ENCODE measurements at places on chromosomes 5 and 9. TPM values are rescaled to one million over a fixed set of nuclear protein-coding genes. Genes with fewer than 3 reads are reported as not detected.

Gene GPR151
- total RNA-seq = not detected

DNA sequence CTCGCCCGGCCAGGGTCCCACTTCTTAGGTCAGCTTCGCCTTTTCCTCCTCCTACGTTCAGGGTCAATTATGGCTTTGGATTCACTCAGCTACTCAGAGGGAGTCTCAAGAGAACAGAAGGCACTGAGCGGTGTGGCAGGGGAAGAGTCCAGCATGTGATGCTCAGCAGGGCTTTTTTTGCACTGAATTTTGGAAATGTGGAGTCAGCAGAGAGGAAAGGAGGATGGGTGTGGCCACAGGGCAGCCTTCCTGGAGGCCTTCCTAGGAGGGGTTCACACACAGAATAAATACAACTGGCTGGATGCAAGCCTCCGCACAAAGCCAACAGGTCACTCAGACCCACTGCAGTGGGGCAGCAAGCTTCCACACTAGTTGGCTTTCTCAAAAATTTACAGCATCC lies 4.8 kb downstream of the NAIF1 start:
- H3K36me3 ChIP-seq = no peaks in the 10 kb centered on the region
- no peak overlapping the region for H3K4me3 ChIP-seq
- DNase-seq = no peak
- peaks cover 48% of the 10 kb centered on the region for H3K4me1 ChIP-seq

- no peaks in the 10 kb centered on the region for H3K36me3 ChIP-seq
- no peak for DNase-seq
- H3K4me3 ChIP-seq = no peak overlapping the region
- no peaks in the 10 kb centered on the region for H3K27me3 ChIP-seq
- no peaks in the 10 kb centered on the region for H3K4me1 ChIP-seq
- H3K27ac ChIP-seq = no peak overlapping the region
Observed at GRCh38 chr5:6480133-6481051, 31.7 kb downstream of the UBE2QL1 start.

DNA sequence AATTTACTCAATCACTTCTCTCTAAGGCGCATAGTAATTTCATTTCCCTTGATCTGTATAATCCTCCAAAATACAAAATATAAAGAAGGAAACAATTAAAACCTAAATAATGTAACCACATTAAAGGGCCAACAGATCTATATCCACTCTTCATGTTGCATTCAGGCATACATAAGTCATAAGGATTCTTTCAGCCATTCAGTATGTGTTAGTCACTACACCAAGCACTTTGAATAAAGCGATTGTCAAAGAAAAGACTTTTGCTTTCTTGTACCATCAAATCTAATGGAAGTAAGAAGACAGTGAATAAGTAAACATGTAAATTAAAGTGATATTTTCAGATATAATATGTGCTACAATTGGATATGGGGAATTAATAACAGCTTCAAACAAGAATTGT lies 569.2 kb upstream of the PTPRD start:
- no peak for DNase-seq
- H3K27me3 ChIP-seq = no peaks in the 10 kb centered on the region
- H3K27ac ChIP-seq = no peak overlapping the region
- no peak overlapping the region for H3K4me3 ChIP-seq
- H3K4me1 ChIP-seq = no peaks in the 10 kb centered on the region

GRCh38 chr9:33025572-33026342 lies 684 bp downstream of the DNAJA1 start:
- peak; percentile 73 for DNase-seq
- no peaks in the 10 kb centered on the region for H3K27me3 ChIP-seq
- peak overlapping the region; percentile 99 for H3K27ac ChIP-seq

Gene ERAP2
- 32.5 TPM for total RNA-seq

DNA sequence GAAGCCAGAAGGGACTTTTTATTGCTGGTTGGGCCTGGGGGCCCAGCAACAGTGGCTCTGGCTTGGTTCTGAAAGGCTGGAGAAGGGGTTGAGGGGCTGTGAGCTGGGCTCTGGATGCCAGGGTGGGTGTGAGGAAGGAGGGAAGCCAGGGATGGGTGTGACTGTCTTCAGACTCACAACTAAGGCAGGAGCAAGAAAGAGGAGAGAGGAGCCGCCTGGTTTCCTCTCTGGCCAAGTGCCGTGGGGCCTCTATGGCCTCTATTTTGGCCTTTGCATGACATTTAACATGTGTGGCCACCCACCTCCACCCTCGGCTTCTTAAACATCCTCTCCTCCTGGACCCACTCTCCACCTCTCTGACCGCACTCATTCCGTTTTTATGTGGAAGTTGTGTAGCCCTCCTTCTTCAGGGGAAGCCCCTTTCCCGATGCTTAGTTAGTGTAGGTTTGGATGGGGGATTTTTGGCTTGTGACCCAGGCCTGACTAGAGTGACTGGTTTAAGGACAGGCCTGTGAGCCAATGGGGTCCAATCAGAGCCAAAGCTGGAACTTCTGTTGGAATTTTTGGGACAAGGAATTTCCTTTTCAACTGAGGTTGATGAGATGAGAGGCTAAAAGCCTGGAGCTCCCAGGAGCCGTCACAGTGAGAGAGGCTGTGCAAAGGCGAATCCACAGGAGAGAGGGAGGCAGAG lies 517.8 kb downstream of the CCDC171 start:
- DNase-seq = no peak
- H3K27me3 ChIP-seq = no peaks in the 10 kb centered on the region
- no peak overlapping the region for H3K4me3 ChIP-seq
- H3K4me1 ChIP-seq = no peaks in the 10 kb centered on the region

Gene CDKN2A
- 2.2 TPM for total RNA-seq

- peak overlapping the region; percentile 21 for H3K27ac ChIP-seq
- H3K27me3 ChIP-seq = peaks cover 14% of the 10 kb centered on the region
- DNase-seq = no peak
- H3K4me3 ChIP-seq = no peak overlapping the region
- H3K36me3 ChIP-seq = no peaks in the 10 kb centered on the region
Observed at GRCh38 chr5:132822650-132823480, 7.6 kb downstream of the SHROOM1 start.

- H3K4me3 ChIP-seq = no peak overlapping the region
- DNase-seq = no peak
- H3K27me3 ChIP-seq = no peaks in the 10 kb centered on the region
- H3K27ac ChIP-seq = no peak overlapping the region
- H3K36me3 ChIP-seq = no peaks in the 10 kb centered on the region
- H3K4me1 ChIP-seq = no peaks in the 10 kb centered on the region
Observed at GRCh38 chr5:2633992-2634391, 117.5 kb downstream of the IRX2 start.

Gene GABBR2
- not detected for total RNA-seq

Gene GRIN1
- not detected for total RNA-seq

- H3K36me3 ChIP-seq = no peaks in the 10 kb centered on the region
- no peak overlapping the region for H3K4me3 ChIP-seq
- H3K4me1 ChIP-seq = peaks cover 6% of the 10 kb centered on the region
Observed at GRCh38 chr5:125198270-125198974, 452.0 kb upstream of the ZNF608 start.

Gene KCNT1
- total RNA-seq = 0.14 TPM

- no peak for DNase-seq
- no peaks in the 10 kb centered on the region for H3K36me3 ChIP-seq
- no peaks in the 10 kb centered on the region for H3K27me3 ChIP-seq
Observed at GRCh38 chr9:138095813-138096518, 218.4 kb downstream of the CACNA1B start.

Gene OTP
- not detected for total RNA-seq

GRCh38 chr5:168612996-168613395 lies 33.8 kb upstream of the PANK3 start:
- H3K36me3 ChIP-seq = no peaks in the 10 kb centered on the region
- H3K4me1 ChIP-seq = no peaks in the 10 kb centered on the region
- H3K27ac ChIP-seq = peak overlapping the region; percentile 64
- H3K4me3 ChIP-seq = no peak overlapping the region

Gene IFNA21
- not detected for total RNA-seq

Gene RORB
- not detected for total RNA-seq

DNA sequence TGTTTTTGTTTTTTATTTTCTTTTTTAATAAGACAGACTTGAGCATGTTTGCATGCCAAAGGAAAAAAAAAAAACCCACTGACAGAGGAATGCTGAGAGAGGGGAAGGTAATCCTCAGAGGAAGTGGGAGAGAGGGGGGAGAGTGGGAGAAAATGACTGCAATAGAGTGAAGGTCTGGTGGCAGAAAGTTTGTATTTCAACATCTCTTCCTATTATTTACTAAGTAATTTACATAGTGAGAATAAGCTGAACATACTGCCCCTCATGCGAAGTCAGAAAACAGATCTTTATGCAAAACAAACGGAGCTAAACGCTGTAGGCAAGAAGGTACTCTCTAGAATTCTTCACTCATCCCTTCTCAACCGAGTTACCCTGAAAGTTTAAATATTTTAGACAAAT lies 45.0 kb downstream of the ELL2 start:
- H3K4me1 ChIP-seq = peaks cover 14% of the 10 kb centered on the region
- no peak for DNase-seq
- H3K36me3 ChIP-seq = no peaks in the 10 kb centered on the region
- H3K27ac ChIP-seq = no peak overlapping the region

DNA sequence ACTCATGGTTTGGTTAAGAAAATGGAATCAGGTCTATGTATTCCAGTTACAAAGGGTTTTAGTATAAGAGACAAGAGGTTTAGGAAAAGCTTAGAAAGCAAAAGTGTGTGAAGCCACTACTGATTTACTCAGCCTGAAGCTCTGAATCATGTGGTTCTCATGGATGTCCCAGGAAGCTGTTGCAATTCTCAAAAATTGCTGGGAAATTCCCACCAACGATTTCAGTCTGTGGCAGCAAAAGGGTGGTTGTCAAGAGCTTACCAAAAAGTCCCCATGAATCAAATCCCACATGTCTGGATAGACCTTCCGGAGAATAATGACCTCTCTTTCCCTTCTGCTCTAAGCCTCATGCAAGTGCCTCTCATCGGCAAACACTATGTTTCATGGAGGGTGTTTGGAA lies 929.9 kb downstream of the TLE4 start:
- H3K27ac ChIP-seq = no peak overlapping the region
- H3K4me1 ChIP-seq = peaks cover 20% of the 10 kb centered on the region
- H3K36me3 ChIP-seq = no peaks in the 10 kb centered on the region
- H3K4me3 ChIP-seq = no peak overlapping the region

DNA sequence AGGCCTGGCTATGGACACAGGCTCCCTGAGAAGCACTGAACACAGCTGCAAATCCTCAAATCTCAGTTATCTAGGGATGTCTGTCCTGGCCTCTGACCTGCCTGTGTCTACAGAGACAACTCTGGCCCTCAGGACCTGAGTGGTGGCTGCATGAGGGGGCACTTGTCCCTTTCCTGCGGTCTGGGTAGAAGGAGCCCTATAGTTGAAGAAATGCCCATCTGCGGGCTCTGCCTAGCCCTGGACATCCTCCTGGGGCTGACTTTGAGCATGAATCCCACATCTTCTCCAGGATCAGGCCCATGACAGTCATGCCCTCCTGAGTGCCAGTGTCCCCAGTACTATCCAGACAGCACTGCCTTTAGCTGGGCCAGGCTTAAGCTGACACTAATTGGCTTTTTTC lies 10.0 kb downstream of the DNAJB5 start:
- no peak for DNase-seq
- H3K4me1 ChIP-seq = peaks cover 15% of the 10 kb centered on the region
- H3K4me3 ChIP-seq = no peak overlapping the region

DNA sequence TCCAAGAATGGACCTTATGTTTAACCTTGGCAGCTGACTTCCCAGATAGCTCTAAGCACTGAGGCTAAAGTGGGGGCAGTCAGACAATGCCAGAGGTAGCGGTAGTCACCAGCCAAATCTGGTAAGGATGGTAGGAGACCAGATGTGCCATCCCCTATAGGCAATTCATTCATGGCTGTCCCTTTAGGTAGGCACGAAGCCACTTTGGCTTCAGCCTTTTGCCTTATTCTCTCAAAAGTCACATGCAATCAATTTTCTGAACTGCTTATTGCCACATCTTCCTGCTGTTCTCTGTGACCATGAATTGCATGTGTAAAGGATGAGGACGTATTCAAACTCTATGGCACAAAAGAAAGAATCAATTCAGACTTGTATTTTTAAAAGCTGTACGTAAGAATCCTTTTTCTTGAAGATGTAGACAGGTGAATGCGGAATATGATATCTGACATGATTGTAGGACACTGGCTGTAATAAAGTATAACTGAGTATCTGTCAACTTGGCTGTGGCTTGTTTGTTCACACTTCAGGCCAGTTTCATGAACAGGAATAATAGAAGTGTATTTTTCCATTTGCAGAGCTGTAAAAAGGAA lies 611.7 kb downstream of the NR2F1-AS1 start:
- no peaks in the 10 kb centered on the region for H3K27me3 ChIP-seq
- H3K27ac ChIP-seq = no peak overlapping the region
- H3K4me3 ChIP-seq = no peak overlapping the region
- H3K4me1 ChIP-seq = no peaks in the 10 kb centered on the region

Gene CD274
- total RNA-seq = 1.2 TPM

- H3K36me3 ChIP-seq = no peaks in the 10 kb centered on the region
- no peaks in the 10 kb centered on the region for H3K4me1 ChIP-seq
- no peak overlapping the region for H3K4me3 ChIP-seq
- no peaks in the 10 kb centered on the region for H3K27me3 ChIP-seq
- no peak overlapping the region for H3K27ac ChIP-seq
Observed at GRCh38 chr5:129367883-129368282, 92.2 kb upstream of the ADAMTS19 start.

GRCh38 chr9:136726631-136727191 lies 14.3 kb downstream of the DIPK1B start:
- peak overlapping the region; percentile 90 for H3K4me3 ChIP-seq
- H3K4me1 ChIP-seq = peaks cover 15% of the 10 kb centered on the region
- H3K36me3 ChIP-seq = peaks cover 17% of the 10 kb centered on the region
- H3K27me3 ChIP-seq = no peaks in the 10 kb centered on the region
- no peak for DNase-seq

GRCh38 chr9:3478549-3478953 lies 47.2 kb downstream of the RFX3 start:
- no peak overlapping the region for H3K4me3 ChIP-seq
- no peak overlapping the region for H3K27ac ChIP-seq
- no peaks in the 10 kb centered on the region for H3K36me3 ChIP-seq
- DNase-seq = no peak
- H3K27me3 ChIP-seq = no peaks in the 10 kb centered on the region

Gene OBP2A
- not detected for total RNA-seq
